ENCODE measurements at places on chromosomes 16 and 17.

GRCh38 chr17:55254375-55254774 lies 10.4 kb upstream of the HLF start:
- DNase-seq, result no peak

GRCh38 chr17:18267366-18267765 lies 6.9 kb downstream of the MIEF2 start:
- no peak for DNase-seq

DNA sequence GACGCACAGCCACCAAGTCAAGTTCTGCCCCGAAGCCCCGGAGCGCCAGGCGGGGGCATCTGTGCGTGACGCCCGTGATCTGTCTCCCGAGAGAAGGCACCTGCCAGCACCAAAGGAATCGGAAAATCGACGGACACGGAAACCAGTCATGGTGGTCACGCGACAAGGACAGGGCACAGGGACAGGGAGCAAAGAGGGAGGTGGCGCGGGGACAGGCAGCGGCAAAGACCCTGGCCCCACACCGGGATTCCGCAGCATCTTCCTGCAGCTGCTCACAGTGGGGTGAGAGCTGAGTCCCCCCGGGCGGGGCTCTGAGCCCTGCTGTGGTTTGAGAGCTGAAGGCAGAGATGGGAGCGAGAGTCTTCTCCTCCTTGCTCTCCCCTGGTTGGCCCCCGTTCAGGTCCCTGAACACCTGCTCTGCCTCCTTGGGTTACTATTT lies 56.4 kb downstream of the ABR start:
- no peak for DNase-seq

DNA sequence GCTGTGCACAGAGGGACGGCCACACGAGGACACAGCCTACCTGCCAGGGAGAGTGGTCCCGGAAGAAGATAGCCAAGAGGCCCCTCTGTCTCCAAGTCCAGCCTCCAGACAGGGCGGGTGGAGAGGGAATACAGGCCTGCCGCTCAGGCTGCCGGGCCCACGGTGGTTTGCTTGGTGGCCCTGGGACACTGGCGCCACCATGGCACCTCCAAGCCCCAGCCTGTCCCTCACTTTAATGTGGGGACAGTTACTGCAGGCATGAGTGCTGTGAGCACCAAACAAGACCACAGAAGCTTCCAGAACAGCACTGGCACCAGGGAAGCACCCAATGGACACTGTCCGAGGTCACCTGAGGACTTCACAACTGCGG lies 22.0 kb upstream of the CHMP6 start:
- no peak for DNase-seq

- DNase-seq, result no peak
Measured at GRCh38 chr16:50501251-50501650, 46.9 kb upstream of the NKD1 start.

GRCh38 chr17:49390548-49391324 lies 23.9 kb downstream of the PHB1 start:
- DNase-seq, result no peak

DNA sequence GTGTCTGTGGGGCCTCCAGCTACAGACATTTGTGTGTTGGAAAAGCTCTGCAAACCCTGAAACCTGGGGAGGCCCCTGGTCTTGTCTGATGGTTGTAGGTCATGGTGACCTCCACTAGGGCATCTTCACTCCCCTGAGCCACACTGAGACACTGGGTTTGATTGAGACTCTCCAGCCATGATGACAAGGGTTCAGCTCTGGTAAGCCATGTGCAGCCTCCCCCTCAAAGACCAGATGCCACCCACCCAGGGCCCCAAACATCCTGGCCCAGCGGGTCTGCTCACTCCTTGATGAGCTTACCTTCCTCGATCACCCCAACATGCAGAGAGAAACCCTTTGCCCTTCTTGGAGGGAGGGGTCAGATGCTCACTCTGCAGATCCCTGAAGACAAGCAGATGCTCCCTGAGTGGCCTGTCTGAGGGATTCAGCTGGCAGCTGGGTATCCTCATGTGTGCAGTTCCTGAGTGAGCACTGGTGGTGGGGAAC lies 101.6 kb downstream of the METRNL start:
- DNase-seq, result no peak

- DNase-seq, result no peak
Measured at GRCh38 chr17:34633351-34633750, 54.0 kb downstream of the TMEM132E start.

Data from stimulated activated CD4-positive, alpha-beta T cell treated with anti-CD3 and anti-CD28 coated beads, TNF-alpha, amount 100 ng/mL, for 4 hours (primary cell).